HT1080 (cell line): ENCODE measurements at places on chromosomes 16 and 17. TPM values are rescaled to one million over a fixed set of nuclear protein-coding genes. Genes with fewer than 3 reads are reported as not detected.

The KRT39 gene
- not detected in 2 replicates for total RNA-seq

The CCDC40 gene
- 0.27 and 2.0 TPM in 2 replicates for total RNA-seq

The PPP1R1B gene
- 0.30 TPM in 1 of 2 replicates, not detected in the other for total RNA-seq

The DYNLL2 gene
- 14.4 and 20.0 TPM in 2 replicates for total RNA-seq

The TCAP gene
- 1.00 TPM in 1 of 2 replicates, not detected in the other for total RNA-seq

The CMTM2 gene
- not detected in 2 replicates for total RNA-seq

The DOC2A gene
- 0.10 and 0.63 TPM in 2 replicates for total RNA-seq
